ENCODE measurements at places on chromosomes 7 and 10.

DNA sequence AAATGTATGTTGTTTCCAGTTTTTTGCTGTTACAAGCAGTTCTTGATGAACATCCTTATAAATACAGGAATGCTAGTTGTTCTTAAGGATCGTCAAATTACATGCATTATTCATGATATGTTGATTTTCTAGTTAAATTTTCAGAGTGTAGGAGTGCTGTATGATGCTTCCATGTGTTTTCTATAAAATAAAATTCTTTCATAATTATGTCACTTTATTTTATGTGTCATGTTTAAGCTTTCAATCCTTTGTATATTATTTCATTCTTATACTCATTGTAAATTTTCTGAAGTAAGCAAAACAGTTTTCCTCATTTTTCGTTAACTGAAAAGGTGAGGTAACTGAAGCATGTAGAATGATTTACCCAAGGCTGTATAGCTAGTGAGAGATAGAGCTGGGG lies 16.8 kb upstream of the MYPN start:
- no peak for DNase-seq

DNA sequence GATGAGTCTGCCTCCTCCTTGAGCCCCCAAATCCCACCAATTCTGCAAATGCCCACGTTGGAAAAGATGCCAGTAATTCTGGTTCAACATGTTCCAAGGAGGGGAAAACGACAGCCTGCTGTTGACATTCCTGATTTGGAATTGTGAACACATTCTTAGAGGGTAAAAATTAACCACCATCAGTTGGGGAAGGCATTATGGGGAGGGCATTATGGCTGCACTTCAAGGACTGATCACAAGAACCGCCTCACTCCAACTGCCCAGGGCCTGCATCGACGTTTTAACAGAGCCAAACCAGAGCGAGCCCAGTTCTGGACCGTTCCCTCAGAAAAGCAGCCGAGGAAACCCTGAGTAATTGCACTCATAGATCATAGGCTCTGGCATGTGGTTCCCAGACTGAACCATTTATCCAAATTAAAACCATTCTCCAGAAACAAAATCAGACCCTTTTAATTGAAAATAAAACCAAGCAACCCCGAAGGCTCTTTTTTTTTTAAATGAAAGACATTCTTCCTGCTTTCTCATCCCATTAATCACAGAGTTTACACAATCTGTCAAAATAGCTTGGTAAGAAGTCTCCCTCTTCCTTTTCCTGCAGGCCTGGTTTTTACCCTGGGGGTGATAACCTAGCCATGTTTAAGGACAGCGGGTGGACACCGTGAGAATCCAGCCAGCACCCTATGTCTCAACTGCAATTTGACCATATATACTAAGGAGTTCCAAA lies 8.0 kb downstream of the TNS3 start:
- DNase-seq = no peak

DNA sequence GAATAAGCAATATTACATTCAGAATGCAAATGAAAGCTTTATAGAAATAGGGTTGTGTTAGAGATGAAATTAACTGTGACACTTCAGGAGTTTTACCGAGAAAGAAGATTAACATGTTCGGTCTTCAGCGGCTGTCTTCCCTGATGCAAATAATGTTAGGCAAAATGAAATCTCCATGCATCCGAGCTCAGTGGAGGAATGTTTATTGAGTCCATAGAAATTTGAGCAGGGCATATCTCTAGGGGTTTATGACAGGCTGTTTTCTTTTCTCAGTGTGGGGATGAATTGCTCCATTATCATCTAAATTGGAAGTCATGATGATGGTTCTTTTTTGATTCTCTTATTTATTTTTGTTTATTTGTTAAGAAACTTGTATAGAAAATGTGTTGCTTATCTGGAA lies 31.7 kb downstream of the DYNC1I1 start:
- DNase-seq = no peak

GRCh38 chr7:128381161-128381821 lies 19.8 kb upstream of the PRRT4 start:
- DNase-seq = no peak

- no peak for DNase-seq
Measured at GRCh38 chr7:45660201-45660900, 86.2 kb downstream of the ADCY1 start.

- no peak for DNase-seq
Measured at GRCh38 chr10:120727001-120727400, 124.2 kb upstream of the WDR11 start.

DNA sequence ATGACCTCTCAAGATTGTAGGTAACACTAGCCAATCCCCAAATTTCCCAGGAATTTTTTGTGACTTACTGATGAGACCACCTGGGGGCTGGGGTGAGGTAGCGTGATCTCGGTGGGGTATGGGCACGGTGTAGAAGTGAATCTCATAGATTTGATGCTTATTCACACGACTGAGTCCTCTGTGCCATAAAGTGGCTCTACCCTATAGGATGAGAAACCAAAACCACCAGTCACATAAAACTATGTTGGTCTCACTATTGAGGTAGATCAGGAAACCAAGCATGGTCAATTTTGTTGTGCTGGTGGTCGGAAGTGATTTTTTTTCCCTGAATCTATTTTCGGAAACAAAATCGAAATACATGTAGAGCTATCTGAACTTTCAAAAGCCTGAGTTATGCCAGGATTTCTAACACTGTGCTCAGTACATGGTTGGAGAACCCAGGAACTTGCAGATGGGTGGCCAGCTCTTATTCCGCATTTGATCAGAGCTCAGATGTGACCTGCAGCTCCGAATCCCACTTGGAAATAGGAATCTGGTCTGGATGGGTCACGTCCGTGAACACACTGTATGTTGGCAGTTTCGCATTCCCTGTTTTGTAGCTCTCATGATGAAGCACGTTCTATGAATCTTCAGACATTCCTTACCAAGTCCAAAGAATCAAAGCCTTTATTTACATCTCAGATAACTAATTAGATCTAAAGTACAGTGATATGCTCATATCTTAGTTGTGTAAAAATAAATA lies 261.5 kb downstream of the KLF6 start:
- DNase-seq = no peak

- DNase-seq = no peak
Measured at GRCh38 chr7:3951316-3952055, 650.4 kb downstream of the SDK1 start.

GRCh38 chr10:6713716-6714115 lies 133.6 kb upstream of the PRKCQ start:
- no peak for DNase-seq

DNA sequence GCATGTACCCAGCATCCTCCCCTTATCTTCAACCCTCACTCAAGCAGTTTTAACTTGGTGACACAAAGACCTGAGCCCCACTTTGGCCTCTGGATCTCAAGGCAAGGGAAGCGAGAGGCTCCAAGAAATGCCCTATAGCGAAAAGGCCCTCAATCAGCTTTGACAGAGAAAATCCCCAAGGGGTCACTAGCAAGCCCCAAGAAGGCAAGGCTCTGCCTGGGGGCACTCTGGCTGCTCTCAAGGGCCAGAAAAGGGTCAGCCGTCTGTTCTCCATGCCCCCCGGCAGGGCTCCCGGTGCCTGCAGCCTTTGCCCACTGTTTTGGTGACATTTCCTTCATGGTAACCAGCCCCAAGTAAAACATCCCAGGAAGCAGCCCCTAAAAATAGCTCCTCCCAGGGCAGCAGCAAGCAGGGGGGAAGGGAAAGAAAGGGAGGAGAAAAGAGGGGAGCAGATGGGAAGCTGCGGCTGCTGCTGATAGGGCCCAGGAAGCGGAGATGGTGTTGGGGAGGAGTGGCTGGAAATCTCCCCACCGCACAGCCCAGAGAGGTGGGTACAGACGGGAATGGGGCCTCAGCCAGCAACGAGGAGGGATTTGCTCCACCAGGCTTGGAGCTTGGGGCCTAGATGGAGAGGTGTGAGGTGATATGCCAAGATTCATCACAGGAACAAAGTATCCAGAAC lies 7.1 kb downstream of the CAMK2G start:
- DNase-seq = no peak

GRCh38 chr10:49115796-49116508 lies 630 bp upstream of the VSTM4 start:
- no peak for DNase-seq

DNA sequence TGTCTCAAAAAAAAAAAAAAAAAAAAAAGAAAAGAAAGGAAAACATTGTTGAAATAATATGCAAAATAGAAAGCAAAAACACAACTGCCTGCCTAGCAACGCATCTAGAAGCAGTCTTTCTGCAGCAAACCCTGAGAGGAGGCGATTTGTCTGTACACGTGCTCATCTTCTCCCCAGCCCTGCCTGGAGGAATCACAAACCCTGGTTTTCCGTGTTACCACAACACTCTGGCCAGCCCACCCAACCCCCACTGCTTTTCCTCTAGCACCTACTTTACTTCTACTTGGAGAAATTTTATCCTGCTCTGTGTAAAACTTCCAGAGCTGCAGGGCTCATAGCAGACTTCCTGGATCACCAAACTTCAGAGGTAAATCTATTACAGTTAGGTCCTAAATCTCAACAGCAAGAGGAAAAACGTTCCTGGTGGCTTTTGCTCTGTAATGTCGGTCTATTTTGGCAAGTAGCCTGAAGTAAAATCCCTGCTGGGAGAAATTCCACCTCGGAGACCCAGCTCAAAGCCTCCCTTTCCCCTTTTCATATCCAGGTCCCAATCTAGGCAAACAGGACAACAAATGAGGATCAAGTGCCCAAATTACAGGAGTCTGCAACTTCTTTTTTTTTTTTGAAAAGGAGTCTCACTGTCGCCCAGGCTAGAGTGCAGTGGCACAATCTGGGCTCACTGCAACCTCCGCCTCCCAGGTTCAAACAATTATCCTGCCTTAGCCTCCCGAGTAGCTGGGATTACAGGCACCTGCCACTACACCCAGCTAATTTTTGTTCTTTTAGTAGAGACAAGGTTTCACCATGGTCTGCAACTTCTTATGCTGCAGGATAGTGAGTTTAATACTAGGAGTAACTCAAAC lies 91.6 kb downstream of the DNMBP start:
- no peak for DNase-seq

- no peak for DNase-seq
Measured at GRCh38 chr7:80218723-80219122, 84.1 kb downstream of the GNAI1 start.

DNA sequence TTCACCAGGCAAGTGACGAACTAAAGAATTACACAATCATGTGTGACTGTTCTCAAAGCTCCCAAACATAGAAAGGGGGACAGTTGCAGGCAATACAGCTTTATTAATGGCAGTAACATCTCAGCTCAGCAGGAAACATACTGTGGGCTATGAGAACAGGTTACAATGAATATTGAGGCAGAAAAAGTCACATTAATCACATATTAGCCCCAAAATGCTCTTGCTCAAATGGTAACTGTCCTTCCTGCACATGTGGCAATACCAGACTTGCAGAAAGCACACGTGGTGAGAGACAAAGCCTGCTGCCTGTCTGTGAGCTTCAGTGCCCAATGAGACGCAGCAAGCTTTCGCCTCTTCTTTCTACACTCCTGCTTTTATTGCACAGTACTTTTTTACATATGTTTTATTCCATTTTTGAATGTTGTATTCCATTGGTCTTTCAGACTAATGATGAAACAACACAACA lies 104.9 kb upstream of the ACBD5 start:
- no peak for DNase-seq

GRCh38 chr10:130036296-130037065 lies 72.4 kb upstream of the EBF3 start:
- no peak for DNase-seq

DNA sequence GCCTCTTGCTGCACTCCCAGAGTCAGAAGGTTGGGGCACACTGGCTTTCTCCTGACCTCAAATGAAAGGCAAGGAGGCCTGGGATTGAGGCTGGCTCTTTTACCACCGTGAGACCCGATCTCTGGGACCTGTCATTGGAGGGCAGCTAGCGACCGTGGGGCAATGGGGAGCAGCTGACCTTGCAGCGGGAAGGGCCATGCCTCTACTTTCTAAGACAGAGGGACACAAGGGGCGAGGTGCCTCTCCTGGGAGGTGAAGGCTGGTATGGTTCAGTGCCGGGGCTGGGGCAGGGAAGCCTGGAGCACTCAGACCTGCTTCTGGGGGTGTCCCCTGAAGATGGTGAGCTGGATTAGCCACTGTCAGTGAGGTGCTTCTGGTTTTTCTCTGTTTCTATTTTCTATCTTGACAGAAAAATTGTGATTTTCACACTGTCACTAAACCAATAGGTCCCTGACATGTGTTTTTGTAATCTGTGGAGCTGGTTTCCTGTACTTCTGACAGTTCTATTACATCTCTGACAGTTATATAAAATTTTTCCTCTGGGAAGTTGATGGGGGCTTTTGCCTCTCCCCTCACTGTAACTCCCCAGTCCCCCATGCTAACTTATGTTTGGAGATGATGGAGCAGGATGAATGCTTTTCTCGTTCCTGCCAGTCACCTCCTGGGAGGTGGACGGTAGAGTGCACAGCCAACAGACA lies 340.8 kb downstream of the RPS24 start:
- no peak for DNase-seq

DNA sequence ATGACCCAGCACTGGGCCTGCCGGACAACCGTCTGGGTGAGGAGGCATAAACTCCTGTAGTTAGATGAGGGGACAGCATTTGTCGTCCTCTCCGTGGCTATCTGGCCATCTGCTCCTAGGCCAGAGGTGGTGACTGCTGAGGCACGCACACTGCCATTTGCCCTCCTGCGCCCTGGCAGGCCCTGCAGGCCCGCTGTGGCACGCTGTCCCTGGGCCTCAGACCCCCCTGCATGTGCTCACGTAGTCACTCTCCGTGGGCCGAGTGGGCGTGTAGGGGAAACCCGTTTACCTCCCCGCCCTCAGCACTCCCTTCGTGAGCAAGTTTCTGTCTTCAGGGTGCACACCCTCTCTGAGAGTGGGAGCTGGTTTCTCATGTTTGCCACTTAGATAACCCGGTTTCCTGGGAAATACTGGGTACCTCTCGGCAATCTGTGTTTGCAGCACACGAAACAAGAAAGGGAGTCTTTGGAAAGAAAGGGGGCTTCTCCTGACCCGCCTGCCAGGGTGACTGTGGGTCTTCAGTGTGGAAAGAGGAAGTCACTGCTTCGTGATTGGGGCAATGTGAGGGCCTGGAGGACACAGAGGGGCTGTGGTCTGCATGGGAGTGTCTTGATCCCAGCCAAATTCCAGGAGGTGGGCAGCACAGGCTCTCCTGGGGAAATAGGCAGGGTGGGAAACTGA lies 10.8 kb downstream of the ADAMTS14 start:
- no peak for DNase-seq

DNA sequence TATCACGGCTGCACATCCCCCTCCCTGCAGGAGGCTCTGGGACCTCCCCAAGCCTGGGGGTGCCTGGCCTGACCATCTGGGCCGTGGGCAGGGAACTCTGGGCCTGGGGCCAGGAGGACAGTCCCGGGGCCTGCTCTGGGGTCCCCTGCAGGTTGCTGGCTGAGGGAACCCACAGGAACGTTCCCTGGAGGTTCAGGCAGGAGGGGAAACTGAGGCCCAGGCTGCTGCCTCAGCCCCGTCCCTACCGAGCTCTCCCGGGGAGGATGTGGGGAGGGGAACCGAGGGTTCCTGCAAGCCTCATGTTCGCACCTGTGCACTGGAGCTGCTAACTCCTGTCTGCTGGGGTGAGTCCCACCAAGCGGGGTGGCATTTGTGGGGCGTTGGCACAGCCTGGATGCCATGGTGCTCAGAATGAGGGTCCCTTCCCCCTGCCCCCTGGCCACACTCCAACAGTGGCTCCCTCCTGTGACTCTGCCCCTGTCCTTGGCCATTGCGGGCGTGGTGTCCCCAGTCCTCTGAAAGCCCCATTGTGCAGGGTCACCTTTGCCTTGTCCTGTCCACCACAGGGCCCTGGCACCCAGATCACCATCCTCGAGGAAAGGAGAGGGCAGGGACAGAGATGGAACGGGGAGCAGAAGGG lies 9.4 kb downstream of the ELFN1 start:
- DNase-seq = no peak

GRCh38 chr7:24609570-24609969 lies 36.3 kb downstream of the PALS2 start:
- no peak for DNase-seq
